ENCODE measurements at places on chromosomes 3 and 15.

GRCh38 chr3:52188556-52188955 lies 9.4 kb upstream of the ALAS1 start:
- no peak for DNase-seq

- DNase-seq: no peak
Measured at GRCh38 chr3:13277196-13277813, 142.8 kb downstream of the NUP210 start.

- no peak for DNase-seq
Measured at GRCh38 chr15:95603802-95604201, 726.7 kb upstream of the NR2F2 start.

DNA sequence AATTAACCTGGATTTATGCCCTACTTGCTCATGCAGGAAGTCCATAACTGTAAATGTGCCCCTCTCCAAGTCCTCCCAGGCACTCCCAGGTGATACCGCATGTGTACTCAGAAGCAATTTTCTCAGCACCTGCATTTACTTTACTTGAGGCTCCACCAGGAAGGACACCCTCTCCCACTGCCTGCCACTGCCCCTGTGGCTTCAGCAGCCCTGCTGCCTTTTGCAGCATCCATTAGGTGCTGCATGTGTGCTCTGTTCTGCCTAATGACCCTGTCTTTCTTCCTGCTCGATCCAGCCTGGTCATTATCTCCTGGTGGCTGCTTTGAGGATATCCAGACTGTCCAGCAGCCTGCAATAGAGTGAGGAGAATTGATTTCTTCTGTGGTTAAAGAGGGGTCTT lies 107.6 kb upstream of the SEMA6D start:
- peak; percentile 28 for DNase-seq

DNA sequence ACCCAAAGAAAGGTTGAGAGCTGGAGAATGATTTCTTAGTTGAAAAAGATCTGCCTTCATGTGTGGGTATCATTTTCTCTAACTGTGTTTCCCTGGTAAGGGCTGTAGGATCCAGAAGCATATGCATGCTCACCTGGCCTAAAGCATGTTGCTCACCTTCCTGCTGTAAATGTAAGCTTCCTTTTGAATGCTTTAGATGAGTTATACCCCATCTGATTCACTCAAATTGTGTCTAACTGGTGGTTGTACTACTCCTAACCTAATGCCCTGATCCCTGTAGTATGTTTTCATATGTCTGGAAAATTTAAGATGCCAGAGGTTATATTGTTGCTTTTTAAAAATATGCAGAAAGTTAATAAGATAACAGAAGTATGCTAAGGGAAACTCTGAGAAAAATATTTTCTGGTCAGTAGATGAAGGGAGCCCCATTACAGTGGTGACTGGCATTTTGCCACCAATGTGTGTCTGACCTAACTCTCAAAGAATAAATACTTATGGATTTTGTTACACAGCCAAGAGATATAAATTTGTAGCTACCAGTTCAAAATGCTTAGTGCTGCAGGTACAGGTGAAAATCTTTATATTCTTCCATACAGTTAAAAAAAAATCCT lies 7.7 kb downstream of the FILIP1L start:
- DNase-seq: no peak

DNA sequence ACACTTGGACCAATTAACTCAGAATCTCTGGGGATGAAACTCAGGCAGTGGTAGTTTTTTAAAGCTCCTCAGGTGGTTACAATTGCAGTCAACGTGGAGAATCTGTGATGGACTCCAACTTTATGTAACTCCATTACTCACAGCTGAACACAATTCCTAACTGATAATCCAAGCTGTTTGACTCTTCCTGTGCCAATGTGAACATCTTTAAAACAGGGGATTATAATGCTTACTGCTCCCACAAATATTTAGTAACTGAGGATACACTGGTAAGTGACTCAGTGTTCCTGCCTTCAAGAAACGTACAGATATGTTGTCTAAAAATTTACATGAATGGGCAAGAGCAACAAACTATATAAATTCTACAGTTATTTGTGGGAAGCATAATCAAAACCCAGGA lies 85.6 kb downstream of the OSBPL10 start:
- no peak for DNase-seq

GRCh38 chr3:41000471-41000870 lies 198.8 kb upstream of the CTNNB1 start:
- DNase-seq: no peak

DNA sequence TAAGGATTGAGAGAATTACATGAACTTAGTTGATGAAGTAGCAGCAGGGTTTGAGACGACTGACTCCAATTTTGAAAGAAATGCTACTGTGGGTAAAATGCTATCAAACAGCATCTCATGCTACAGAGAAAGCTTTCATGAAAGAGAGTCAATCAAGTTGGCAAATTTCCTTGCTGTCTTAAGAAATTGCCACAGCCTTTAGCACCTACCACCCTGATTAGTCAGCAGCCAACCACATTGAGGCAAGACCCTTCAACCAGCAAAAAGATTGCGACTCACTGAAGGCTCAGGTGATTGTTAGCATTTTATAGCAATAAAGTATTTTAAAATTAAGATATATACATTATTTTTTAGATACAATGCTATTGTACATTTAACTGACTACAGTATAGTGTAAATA lies 80.9 kb downstream of the RAP2B start:
- DNase-seq: no peak

- DNase-seq: no peak
Measured at GRCh38 chr3:10010421-10010877, 15.8 kb upstream of the FANCD2 start.

- DNase-seq: no peak
Measured at GRCh38 chr3:185149591-185149990, 3.3 kb downstream of the C3orf70 start.

- DNase-seq: no peak
Measured at GRCh38 chr3:99505200-99505599, 133.2 kb upstream of the COL8A1 start.

- DNase-seq: peak; percentile 59
Measured at GRCh38 chr3:142866841-142867631, 21.8 kb downstream of the PCOLCE2 start.

DNA sequence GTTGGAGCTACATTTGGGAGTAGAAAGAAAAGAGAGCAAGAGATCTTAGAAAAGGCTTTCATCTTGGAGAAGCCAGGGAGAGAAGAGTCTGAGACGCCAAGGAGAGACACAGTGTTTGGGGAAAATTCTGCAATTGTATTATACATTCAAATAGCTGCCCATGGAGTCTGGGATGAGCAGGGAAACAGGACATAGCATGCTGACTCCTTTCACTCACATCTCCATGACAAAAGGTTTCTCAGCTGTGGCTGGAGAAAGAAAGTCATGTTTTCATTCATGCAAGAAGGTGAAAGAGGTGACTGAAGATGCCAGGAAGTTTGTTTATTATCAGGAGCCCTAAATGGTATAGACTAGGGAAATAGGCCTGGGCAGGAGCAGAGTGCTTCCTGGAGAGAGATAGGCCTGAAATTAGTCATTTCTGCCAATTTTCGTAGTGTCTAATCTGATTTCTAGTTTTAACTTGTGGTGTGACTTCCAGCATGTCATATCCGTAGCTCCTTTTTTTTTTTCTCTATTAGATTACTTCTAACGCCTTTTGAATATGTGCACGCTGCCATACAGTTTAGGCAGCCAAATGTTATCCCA lies 34.1 kb downstream of the ACP3 start:
- no peak for DNase-seq

GRCh38 chr3:139937674-139938279 lies 2.8 kb downstream of the CLSTN2 start:
- no peak for DNase-seq

GRCh38 chr15:70023064-70023768 lies 74.5 kb downstream of the TLE3 start:
- DNase-seq: no peak

GRCh38 chr3:151379083-151379734 lies 5.3 kb downstream of the P2RY12 start:
- no peak for DNase-seq

DNA sequence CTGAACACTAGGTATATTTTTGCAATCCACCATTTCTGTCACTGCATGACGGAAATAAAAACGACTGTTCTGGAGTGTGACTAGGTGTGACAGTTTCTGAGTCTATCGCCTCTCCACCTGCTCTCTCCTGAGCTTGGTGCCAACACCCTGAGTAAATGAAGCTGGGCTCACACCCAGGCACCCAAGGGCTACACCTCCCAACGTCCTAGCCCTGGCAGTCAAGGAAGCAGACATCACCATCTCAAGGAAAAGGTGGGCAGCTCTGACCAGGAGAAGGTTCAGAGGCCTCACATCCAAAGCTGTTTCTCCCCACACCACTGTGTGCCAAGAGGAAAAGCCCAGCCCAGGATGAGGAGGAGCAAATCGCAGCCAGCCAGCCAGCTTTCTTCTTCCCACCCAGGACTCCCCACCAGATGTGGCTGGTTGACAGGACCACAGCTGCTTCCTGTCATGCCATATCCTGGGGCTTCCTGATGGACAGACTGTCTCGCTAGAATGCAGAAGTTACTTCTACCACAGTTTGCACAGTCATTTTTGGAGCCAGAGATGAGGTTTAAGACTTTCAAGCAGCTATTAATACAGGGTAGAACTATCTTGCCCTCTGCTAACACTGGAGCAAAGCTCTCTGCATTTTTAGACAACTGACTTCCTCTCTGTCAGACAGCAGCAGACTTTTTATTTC lies 3.3 kb downstream of the SCAMP2 start:
- DNase-seq: no peak

- DNase-seq: no peak
Measured at GRCh38 chr3:121545049-121545573, 677 bp downstream of the POLQ start.

- no peak for DNase-seq
Measured at GRCh38 chr3:193457526-193457925, 79.0 kb upstream of the ATP13A5 start.

DNA sequence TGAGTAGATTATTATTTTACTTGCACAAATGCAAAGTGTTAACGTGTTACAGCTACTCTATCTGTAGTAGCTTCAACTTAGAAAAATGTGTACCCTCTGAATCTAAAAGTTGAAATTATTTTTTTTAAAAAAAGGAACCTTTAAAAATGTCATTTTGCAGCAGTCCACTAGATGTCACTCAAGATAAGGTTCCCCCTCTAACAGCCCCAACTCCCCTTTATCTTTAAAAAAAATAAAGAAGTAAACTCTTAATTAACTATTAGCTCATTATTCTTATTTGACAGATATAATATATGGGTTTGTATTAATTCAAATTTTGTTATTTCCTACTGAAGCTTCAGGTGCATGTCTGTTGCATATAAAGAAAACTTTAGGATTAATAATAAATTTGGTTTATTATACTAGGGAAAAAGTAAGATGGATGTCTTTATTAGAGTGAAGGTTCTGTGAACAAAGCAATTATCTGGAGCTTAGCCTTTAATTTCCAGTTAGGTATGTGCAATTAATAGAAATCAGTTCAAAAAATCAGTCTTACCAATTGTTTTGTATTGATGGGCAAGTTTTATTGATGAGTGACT lies 288.5 kb downstream of the VGLL3 start:
- no peak for DNase-seq

- DNase-seq: peak; percentile 5
Measured at GRCh38 chr3:151168269-151169094, 34.5 kb downstream of the GPR171 start.

DNA sequence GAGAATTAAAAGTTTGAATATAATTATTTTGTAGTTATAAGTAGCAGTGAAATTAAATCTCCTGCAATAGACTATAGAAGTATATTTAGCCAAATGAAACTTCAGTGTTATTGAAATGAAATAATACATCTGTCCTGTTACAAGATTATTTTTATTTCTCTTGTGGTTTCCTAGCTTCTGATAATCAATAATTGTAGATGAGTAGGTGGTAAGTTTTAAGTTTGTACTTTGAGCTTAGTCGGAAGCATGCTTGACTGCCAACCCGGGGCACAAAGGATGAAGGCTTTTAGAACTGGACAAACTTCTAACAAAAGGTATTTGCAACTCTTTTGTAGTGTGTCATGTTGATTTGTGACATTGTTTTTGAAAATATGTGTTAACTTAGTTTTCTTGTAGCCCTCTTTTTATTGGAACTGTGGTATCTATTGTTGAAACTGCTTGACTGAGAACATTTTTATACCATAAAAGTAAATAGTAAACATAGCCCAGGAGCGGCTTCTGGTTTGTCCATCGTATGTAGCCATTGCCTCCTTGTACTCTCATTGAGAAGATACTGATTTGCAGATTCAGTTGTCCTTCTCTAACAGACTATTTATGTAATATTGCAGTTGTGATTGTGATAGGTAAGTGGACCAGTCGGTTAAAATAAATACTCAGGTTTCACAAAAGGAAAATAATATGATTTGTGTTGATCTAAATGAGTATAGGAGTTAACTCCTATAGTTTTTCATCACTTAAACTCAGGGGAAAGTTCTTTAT lies 2.9 kb downstream of the CTNNB1 start:
- DNase-seq: no peak

DNA sequence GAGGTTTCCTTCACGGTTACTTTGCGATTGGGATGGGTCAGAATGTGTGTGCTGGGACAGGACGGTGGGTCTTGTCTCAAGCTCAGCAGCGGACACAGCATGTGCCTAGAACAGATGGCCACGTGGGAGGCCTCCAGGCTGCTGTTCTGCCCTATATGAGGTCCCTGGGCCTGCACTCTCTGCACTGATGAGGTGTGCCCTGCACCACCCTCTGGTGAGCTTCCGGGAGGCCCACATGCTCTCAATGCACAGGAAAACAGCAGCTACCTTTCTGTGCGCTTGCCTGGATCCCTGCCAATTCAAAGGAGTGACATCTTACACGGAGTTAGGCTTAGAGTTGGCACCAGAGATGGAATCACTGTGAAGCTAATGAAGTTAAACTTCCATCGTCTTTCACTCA lies 59.8 kb downstream of the BOC start:
- no peak for DNase-seq

GRCh38 chr3:140394488-140395133 lies 283.3 kb upstream of the TRIM42 start:
- DNase-seq: no peak

DNA sequence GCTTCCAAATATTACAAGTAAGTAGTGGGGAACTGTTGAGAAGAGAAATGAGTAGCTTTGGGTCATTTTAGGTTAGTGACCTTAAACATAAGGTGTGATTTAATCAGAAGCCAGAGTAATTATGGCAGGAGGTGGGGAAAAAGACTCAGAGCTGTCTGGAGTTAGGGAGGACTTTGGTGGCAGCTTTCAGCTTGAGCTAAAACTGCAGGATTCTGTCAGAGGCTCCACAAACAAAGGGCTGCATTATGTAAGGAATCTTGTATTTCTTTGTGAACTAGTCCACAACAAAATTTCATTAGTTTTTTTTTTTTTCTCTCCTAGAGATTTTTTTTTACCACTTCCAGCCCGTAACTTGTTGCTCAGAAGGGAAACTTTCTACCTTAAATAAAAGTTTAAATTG lies 345.3 kb downstream of the TIGIT start:
- no peak for DNase-seq

All from NCI-H1436 treated with DMSO at 0.1 percent for 48 hours (cell line).